Stimulated activated CD4-positive, alpha-beta T cell treated with anti-CD3 and anti-CD28 coated beads, Interleukin-1b, Interleukin-23, amount 100 ng/mL, for 48 hours (primary cell): ENCODE measurements at places on chromosomes 16 and 17.

- no peak for DNase-seq
Measured at GRCh38 chr17:45672792-45673191, 111.3 kb upstream of the CRHR1 start.

DNA sequence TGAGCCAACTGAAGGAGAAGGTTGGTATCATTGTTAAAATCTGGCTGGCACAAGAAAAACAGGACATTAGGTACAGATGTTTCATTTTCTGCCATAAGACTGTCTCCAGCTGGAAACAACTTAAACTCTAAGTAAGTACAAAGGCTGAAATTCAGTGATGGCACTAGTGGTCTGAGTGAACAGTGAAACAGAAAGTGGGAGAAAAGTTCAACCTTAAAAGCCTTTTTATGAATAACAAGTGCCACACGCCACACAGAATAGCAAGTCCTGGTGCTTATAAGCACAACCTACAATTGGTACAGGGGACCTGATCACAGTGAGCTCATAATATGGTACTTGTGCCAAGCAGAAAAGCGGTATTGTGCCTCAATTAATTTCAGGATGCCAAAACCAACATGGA lies 56.7 kb downstream of the CEP112 start:
- no peak for DNase-seq

DNA sequence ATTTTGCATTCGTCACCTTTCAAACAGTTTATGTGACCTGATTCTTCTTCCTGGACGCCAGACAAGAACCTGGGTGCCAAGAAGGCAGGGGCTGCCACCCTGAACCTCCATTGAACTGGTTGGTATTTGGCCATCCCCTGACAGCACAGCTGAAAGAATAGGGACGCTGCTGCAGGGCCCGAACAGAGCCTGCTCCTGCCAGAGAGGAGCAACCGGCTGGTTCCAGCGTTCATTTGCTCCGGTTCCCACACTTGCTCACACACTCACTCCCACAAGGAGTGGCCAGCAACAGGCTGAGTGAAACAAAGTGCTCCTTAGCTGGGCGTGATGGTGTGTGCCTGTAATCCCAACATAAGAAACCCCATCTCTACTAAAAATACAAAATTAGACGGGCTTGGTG lies 14.9 kb downstream of the KRT9 start:
- no peak for DNase-seq

- DNase-seq, result peak; percentile 43
Measured at GRCh38 chr17:40104594-40105486, 4.5 kb upstream of the NR1D1 start.

DNA sequence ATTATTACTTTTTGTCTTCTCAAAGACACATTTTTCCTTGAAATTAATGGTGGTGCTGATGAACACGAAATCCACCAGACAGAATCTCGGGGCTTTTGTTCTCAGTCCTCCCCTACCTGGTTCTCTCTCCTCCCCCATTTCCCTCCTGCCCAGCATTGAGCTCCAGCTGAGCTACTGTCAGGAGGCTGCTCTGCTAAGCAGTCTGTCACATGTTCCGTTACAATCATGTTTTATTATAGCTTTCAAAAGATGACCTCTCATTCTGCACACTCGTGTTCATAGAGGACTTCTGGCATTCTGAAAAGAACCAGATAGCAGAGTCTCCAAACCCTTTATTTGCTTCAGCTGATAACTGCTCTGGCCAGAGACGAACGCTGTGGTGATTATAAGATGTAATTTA lies 732.5 kb upstream of the RBFOX1 start:
- DNase-seq, result no peak

DNA sequence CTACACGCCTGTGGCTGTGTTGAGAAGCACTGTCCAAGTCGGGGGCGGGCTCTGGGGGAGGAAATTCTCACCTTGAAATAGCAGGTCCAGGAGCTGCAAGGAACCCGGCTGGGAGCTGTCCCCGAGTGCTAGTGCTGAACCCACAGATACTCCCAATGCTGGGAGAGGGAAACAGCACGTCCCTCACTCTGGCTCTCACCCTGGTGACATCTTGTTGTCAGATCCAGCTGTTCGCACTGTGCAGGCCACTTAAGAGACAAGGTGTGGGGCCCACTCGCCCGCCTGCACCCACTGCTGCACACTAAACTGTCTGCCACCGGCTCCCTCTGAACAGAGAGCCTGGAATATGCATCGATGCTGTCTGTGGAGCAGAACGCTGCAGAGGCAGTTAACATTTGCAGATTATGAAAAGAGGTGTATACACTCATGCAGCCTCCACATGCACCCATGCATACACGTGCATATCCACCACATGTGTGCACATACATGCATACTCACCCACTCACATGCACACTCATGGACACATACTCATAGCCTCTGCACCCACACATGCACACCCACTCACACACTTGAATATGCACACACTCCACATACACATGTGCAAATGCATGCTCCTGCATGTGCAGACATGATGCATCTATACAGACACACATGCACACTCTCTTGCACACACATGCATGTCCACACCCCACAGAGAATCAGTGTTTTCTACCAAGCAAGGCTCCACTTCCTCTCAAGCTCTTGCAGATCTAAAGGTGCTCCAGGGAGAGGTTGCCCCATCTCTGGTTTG lies 42.0 kb downstream of the MGAT5B start:
- DNase-seq, result peak; percentile 24

DNA sequence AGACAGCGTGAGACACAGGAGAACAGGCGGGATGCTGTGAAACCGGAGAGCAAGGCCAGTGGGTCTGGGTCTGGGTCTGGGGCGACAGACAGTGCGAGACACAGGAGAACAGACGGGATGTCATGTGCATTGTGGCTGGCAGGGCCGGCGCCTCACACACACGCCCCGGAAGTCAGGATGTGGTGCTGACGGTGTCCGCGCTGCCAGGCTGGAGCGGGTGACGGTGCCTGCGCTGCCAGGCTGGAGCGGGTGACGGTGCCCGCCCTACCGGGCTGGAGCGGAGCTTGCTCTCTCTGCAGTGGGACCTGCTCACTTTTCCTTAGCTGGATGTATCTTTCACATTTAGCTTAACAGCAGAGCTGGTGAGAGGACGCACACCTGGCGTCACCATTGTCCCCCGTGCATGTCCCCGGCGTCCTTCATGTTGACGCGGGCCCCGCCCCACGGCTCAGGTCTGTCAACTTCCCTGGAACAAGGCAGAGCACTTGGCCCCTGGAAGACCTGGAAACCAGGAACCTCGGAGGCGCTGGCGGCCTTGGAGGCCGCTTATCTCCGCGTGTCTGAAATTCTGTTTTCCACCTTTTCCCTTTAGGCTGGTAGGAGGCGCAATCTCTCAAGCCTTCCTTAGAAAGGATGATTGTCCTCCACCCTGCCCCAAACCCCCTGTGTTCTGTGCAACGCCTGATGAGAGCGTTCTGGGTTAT lies 43.0 kb upstream of the ZNF750 start:
- DNase-seq, result peak; percentile 72

GRCh38 chr16:65481956-65482355 lies 360.1 kb upstream of the CDH11 start:
- no peak for DNase-seq

DNA sequence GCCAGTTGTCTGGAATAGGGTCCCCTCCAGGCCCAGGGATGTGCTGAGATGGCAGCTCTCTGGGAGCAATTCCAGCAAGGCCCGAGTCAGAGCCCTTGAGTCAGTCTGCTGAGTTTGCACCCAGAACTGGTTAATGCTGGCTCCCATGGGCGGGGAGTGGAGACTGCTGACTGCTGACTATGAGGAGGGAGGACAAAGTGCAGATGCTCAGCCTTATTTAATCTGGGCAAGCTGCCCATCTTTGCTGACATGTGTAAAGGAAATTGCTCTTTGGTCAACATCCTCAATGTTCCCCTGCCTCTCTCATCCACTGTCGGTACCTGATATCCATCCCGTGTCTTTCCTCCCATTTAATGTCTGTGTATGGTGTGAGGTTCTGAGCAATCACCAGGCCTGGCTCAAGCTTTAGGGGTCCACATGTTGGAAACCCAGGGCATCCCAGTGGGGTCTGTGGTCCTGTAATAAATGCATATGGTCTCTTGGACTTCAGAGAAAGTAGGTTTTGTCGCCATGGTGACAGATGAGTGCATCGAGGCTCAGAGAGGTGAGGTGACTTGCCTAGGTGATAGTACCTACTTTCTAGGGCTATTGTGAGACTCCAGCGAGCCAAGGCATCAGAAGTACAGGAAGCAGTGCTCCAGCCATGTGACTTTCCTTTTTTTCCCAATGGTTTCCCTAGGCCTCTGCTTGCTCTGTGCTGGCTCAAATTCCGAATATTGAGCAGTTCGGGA lies 20.0 kb upstream of the RNF135 start:
- no peak for DNase-seq

- no peak for DNase-seq
Measured at GRCh38 chr16:15523092-15523541, 88.7 kb downstream of the BMERB1 start.
